ENCODE measurements at places on chromosomes 1 and 21.

GRCh38 chr21:32137931-32138330, 140.9 kb downstream of the MIS18A start:
- no peak for DNase-seq

DNA sequence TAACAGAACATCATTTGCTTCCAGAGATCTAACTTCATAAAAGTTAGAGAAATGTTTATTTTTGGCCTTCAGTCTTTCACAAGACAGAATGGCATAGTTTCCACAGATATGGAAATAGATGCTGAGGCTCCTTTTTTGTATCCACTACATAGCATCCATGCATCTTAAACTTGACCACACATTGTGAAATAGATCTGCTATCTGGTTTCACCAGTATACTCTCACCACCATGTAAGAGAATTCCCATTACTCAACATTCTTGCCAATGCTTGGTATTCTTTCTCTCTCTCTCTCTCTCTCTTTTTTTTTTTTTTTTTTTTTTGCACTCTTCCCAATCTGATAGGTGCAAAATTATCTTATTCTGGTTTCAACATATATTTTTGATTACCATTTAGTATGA, 52.1 kb upstream of the PRMT6 start:
- DNase-seq = no peak

- DNase-seq = no peak
These were observed 28.0 kb downstream of the SYDE2 start for GRCh38 chr1:85172684-85173337.

GRCh38 chr1:23473037-23473800, 10.8 kb downstream of the ASAP3 start:
- no peak for DNase-seq

- DNase-seq = no peak
These were observed 304.1 kb upstream of the NR5A2 start for GRCh38 chr1:199723250-199723956.

GRCh38 chr1:17569200-17570139, 30.0 kb downstream of the ARHGEF10L start:
- peak; percentile 48 for DNase-seq

DNA sequence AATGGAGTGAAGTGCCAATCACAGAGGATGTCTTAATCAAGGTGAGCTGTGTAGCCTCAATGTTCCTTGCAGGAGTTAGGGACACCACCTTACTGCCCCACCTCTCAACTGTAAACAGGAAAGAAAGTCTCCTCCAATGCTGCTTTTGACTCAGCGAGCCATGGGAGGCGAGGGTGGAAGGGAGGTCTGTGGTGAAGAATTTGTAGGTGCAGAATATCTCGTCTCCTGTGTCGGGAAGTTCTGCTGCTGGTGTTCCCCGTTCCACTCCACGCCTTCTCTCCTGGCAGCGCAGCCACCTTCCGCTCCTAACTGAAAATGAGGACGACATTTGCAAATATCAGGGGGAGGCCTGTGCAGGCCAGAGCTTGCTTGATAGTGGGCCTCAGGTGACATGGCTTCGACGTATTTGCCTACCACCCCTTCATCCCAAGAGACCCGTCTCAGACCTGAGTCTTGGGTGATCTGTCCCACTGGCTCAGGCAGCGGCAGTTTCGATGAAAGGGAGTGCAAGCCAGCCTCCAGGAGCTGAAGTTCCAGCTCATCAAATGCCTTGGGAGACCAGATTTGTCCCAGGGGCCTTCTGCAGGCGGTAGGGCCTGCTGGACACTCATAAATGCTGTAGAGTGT, 368.3 kb upstream of the C1orf174 start:
- no peak for DNase-seq
